ENCODE measurements at places on chromosomes 4 and X. TPM values are rescaled to one million over a fixed set of nuclear protein-coding genes. Genes with fewer than 3 reads are reported as not detected.

The ATOH1 gene
- polyA plus RNA-seq, result not detected

The SORCS2 gene
- polyA plus RNA-seq, result 1.0 TPM

The PRSS48 gene
- not detected for polyA plus RNA-seq

The ARSD gene
- 5.1 TPM for polyA plus RNA-seq

The SSX1 gene
- not detected for polyA plus RNA-seq

The FRMPD3 gene
- polyA plus RNA-seq, result 0.32 TPM

The KCND1 gene
- polyA plus RNA-seq, result 3.7 TPM

The CCSER1 gene
- 23.6 TPM for polyA plus RNA-seq

The MAGEE1 gene
- 24.8 TPM for polyA plus RNA-seq

The TMPRSS11F gene
- not detected for polyA plus RNA-seq
